ENCODE measurements at places on chromosomes 7 and 10.

DNA sequence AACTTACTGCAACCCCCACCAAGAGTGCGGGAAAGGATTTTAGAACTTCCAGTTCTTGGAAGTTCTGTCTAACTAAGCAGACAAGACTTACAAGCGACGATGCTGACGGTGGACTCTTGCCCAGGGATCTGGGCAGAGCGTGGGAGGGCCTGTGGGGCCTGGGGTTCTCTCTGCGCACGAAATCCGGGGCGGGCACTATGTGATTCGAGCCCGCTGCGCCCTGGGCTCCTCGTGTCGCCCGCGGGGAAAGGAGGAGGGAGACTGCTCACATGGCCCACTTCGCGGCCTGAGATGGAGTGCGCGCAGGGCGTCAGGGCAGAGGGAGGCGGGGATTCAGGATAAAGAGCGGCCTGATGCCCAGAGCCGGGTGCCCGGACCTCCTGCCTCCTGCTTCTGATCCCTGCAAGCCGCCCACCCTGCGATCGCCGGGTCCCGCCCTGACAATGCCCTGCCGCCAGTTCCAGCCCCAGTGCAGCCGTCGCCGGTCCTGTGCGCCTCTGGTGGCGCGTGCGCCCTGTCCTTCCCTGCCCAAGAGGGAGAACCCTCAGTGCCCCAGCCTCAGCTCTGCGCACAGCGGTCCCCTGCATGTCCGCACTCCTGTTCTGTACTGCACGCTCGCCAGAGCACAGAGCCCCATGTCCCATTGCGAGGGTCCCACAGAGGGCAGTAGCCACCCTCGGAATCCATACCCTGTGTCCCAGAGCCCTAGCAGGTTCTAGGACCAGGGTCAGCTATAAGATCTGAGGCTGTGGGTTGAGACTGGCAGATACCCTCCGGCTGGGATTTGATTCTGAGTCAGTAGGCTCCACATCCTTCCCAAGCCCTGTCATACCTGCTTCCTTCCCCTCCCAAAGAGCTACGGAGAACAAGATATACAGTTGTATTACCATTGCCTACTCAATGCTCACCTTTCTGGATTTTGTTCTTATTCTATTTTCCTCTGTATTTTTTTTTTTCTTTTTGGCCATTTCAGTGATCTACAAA, 99.4 kb upstream of the TMEM106B start:
- DNase-seq, result peak; percentile 27

DNA sequence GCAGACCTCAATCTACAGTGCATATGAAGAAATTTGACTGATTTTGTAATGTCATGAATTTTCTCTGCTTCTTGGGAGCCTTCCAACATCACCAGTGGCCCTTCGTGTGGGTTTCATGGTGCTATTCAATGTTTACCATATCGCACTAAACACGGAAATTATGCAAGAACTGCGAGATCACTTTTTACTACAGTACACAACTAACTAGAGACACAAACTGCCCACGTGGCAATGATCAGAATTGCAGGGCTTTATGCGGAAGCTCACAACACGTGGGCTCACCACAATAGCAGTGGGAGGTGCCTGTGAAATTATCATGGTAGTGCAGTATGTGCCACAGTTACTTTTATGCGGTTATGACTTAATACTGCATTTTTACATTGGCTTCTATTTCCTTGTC, 449.7 kb upstream of the KLF6 start:
- no peak for DNase-seq

GRCh38 chr10:43222210-43222720, 44.6 kb downstream of the RASGEF1A start:
- no peak for DNase-seq

GRCh38 chr7:40805361-40805760, 670.6 kb downstream of the SUGCT start:
- no peak for DNase-seq

- no peak for DNase-seq
Measured at GRCh38 chr7:130345136-130345535, 520 bp downstream of the CPA5 start.

DNA sequence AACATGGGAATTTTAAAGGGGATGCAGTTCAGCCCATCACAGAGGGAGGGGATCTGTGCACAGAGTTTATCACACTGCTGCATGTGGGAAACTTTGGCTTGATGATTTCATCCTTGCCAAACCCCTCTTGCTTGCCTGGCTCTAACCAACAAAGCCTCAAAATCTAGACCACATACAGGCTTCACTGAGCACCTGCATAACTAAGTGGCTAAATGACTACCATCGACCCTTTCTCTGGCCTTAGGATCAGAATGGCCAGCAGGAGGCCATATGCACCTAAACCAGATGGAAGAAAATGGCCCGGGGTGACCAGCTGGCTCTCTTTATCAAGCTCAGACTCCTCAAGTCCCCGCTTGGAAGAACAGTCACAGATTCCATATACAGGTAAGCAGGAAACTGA, 15.6 kb upstream of the ZNF25 start:
- no peak for DNase-seq

DNA sequence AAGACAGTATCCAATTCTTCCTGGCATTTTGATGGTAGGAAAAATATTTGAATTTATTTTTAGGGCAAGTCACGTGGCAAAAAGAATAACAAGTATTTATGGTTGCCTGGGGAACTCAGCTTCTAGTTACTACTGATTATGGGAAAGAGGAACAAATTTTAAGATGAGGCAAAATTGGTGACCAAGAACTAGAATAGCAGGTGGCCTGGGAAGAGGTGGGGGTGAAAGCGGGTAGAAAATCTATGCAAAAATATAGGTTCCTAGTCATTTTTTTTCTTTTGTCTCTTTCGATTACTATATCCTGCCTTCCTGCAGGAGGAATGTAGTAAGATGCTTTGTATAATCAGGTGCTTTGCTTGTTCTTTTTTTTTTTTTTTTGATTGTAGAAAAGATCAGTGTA, 27.8 kb downstream of the ENTPD1 start:
- no peak for DNase-seq

- DNase-seq, result no peak
Measured at GRCh38 chr7:141123522-141123921, 49.7 kb downstream of the TMEM178B start.

DNA sequence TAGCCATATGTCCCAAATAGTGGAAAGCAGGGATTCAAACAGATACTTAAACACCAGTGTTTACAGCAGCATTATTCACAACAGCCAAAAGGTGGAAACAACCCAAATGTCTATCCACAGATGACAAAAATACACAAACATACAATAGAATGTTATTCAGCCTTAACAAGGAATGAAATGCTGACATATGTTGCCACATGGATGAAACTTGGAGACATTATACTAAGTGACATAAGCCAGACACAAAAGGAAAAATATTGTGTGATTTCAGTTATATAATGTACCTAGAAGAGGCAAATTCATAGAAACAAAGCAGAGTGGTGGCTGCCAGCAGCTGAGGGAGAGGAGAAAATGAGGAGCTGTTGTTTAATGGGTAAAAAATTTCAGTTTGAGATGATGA, 533.9 kb upstream of the FZD8 start:
- DNase-seq, result no peak

- no peak for DNase-seq
Measured at GRCh38 chr10:77939561-77940001, 13.0 kb upstream of the DLG5 start.

GRCh38 chr10:101617102-101617823, 29.1 kb downstream of the DPCD start:
- no peak for DNase-seq

DNA sequence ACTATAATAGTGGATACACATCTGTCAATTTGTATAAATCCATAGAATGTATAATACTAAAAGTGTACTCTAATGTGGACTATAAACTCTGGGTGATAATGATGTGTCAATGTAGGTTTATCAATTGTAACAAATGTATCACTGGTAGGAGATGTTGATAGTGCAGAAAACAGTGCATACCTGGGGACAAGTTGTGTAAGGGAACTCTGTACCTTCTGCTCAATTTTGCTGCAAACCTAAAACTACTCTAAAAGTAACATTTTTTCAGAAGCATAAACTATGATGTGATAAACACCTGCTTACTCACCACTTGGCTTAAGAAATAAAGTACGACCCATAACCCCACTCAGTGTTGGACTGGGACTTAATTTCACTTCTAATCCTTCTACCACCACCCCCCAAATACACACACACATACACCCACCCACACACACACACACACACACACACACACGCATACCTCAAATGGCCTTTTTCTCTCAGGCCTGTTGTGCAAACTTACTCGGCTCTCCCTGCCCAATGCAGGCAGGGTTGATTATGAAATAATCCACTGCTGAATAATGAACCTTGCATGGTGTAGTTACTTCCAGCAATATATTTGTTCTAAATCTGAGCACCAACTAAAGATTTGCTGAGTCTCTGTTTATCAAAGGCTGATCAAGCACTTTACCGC, 154.1 kb upstream of the KMT2E start:
- no peak for DNase-seq

GRCh38 chr10:6583447-6583846, 3.4 kb upstream of the PRKCQ start:
- DNase-seq, result peak; percentile 87

DNA sequence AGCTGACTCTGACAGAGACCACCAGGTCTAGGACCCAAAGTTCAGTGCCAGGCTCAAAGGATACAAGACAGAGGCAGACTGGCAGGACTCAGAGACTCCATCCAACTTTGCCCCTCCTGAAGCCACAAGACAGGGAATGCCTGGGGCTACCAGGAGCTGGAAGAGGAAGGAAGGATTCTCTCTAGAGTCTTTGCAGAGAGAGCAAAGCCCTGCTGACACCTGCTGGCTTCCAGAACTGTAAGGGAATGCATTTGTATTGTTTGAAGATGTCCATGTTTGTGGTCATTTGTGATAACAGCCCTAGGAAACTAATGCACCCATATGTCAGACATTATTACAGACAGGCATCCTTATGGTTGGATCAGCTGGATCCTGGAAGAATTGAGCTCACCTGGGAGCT, 132.3 kb upstream of the C7orf33 start:
- DNase-seq, result no peak

GRCh38 chr10:128922619-128923196, 544.3 kb upstream of the MGMT start:
- no peak for DNase-seq

GRCh38 chr10:28810057-28810870, 132.9 kb downstream of the BAMBI start:
- no peak for DNase-seq
